ENCODE measurements at places on chromosomes 1 and 21. TPM values are rescaled to one million over a fixed set of nuclear protein-coding genes. Genes with fewer than 3 reads are reported as not detected.

DNA sequence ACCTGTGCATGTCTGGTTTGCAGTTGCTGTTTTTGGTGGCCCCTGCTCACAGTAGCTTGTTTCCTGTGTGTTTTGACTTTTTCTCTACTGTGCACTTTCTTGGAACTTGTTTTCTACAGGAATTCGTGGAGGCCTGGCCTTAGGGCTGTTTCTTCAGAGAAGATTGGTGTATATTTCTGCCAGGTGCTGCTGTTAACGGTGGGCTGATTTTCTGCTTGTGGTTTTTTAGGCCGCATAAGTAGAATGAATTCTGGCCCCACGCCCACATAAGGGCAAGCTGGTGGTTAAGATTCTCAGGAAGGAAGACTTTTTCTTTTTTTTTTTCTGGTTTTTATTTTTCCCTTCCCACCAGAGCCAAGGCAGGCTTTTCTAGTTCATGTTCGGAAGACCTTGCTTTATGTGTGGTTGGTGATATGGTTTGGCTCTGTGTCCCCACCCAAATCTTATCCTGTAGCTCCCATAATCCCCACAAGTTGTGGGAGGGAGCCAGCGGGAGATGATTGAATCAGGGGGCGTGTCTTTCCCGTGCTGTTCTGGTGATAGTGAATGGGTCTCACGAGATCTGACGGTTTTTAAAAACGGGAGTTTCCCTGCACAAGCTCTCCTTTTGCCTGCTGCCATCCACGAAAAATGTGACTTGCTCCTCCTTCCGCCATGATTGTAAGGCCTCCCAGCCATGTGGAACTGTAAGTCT, 71.5 kb upstream of the DISP3 start:
- DNase-seq: no peak

DNA sequence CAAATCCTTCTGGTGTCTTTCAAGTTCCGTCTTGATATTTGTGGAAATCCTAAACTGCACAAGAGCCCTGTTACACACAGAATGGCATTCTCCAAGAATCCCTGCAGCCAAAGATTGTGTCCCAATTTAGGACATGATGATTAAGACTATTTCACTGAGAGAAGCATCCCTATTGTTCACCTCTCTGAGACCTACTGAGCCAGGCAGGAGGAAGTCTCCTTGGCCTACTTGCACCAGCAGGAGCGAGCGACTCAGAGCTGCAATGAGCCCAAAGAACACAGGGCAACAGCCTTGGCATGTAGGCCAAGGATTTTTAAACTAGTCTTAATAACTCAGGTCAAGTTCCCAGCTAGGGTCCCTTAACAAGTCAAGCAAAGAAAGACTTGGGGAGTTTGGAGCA, 79.4 kb upstream of the RUNX1 start:
- no peak for DNase-seq

GRCh38 chr1:64574301-64574700, 104.4 kb downstream of the CACHD1 start:
- DNase-seq: no peak

DNA sequence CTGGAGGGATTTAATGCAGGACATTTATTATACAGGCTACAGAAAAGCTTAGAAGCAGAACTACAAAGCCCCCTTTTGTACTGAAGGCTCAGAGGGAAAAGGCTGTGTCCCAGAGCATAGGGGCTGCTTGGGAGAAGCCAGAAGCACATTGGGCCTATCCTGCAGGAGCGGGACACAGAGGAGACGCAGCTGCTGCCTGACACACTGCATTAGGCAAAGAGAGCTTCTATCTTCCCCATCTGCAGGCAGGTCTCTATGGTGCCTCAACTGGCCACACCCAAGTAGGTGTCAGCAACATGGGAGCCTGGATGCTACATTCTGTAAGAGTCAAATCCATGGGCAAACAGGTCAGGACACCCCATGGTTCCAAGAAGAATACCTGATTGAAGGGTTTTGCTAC, 595.9 kb downstream of the AJAP1 start:
- DNase-seq: no peak

DNA sequence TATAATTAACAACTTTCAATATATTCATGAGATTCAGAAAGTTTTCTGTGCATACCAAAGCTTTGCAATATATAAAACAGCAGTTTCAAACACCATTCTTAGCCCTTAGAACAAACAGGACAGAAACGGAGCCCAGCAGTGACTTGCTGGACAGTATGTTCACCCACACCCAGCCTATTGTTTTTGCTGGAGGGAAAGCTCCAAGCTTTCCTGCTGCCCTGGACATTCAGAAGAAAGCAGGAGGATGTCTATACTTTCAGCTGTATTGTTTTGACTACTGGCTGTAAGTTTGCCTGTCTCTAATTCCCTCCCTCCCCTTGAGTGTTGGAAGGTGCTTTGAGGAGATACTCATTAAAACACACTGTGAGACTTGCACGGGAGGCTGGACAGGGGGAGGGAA, 9.6 kb downstream of the DENND2C start:
- no peak for DNase-seq

Gene NTMT2
- total RNA-seq: 0.92 TPM

Gene FBXO2
- 3.3 TPM for total RNA-seq

Gene CLIC4
- total RNA-seq: 280 TPM

Gene ABCB10
- total RNA-seq: 13.5 TPM

Gene RAD54L
- 0.68 TPM for total RNA-seq

Gene PLK3
- total RNA-seq: 4.1 TPM

Gene MSH4
- total RNA-seq: 0.17 TPM

Gene BARHL2
- total RNA-seq: not detected
